ENCODE measurements at places on chromosomes 2 and 18. TPM values are rescaled to one million over a fixed set of nuclear protein-coding genes. Genes with fewer than 3 reads are reported as not detected.

- H3K4me1 ChIP-seq, result no peaks in the 10 kb centered on the region
- H3K27me3 ChIP-seq, result no peaks in the 10 kb centered on the region
- H3K36me3 ChIP-seq, result no peaks in the 10 kb centered on the region
- no peak overlapping the region for H3K27ac ChIP-seq
- H3K4me3 ChIP-seq, result no peak overlapping the region
Measured at GRCh38 chr2:102190430-102191107, 3.7 kb downstream of the IL1RL2 start.

- H3K27ac ChIP-seq, result no peak overlapping the region
- no peaks in the 10 kb centered on the region for H3K27me3 ChIP-seq
- no peaks in the 10 kb centered on the region for H3K4me1 ChIP-seq
- H3K36me3 ChIP-seq, result no peaks in the 10 kb centered on the region
- no peak overlapping the region for H3K4me3 ChIP-seq
Measured at GRCh38 chr18:79583984-79584401, 95.6 kb upstream of the CTDP1 start.

DNA sequence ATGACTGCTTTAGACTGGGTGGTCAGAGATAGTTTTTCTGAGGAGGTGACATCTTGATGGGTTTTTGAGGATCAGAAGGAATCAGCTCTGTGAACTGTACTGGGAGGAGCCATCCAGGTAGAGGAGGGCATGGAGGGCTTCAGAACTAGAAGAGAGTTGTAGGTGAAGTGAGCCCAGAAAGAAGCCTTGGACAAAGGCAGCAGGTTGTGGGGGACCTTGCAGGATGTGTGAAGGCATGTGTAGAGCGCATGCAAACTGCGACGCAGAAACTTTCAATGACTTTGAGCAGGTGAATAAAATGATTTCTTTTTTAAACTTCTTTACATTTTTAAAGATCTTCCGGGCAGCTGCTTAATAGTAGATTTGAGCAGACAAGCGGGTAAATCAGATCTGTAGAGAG is 83.9 kb upstream of the SIX2 start:
- no peak overlapping the region for H3K4me3 ChIP-seq
- no peaks in the 10 kb centered on the region for H3K4me1 ChIP-seq
- H3K36me3 ChIP-seq, result no peaks in the 10 kb centered on the region
- peaks cover 21% of the 10 kb centered on the region for H3K27me3 ChIP-seq

DNA sequence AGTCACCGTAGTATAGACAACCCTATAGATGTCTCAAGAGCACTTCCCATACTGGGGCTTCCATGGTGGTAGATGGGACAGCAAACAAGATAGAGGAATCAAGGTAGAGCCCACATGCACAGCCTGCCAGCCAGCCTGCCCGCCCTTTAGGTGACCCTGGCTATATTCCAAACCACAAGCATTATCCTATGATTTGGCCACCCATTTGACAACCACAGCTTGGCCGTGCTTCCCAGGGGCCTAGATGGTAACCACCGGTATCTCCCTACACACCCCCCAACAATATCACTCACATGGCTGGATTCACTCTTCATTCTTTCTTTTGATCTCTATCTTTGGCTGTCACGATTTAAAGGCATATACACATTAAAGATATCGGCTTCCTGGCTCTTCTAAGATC is 85.3 kb downstream of the CDK15 start:
- H3K4me3 ChIP-seq, result no peak overlapping the region
- H3K36me3 ChIP-seq, result no peaks in the 10 kb centered on the region
- no peak for DNase-seq

- H3K27ac ChIP-seq, result no peak overlapping the region
- no peaks in the 10 kb centered on the region for H3K4me1 ChIP-seq
- H3K27me3 ChIP-seq, result no peaks in the 10 kb centered on the region
- no peaks in the 10 kb centered on the region for H3K36me3 ChIP-seq
- no peak for DNase-seq
Measured at GRCh38 chr2:3266925-3267867, 110.4 kb downstream of the EIPR1 start.

- H3K4me1 ChIP-seq, result no peaks in the 10 kb centered on the region
- no peaks in the 10 kb centered on the region for H3K27me3 ChIP-seq
- H3K36me3 ChIP-seq, result no peaks in the 10 kb centered on the region
- no peak overlapping the region for H3K27ac ChIP-seq
- H3K4me3 ChIP-seq, result no peak overlapping the region
- DNase-seq, result peak; percentile 82
Measured at GRCh38 chr18:71442731-71443141, 1101.4 kb downstream of the CBLN2 start.

DNA sequence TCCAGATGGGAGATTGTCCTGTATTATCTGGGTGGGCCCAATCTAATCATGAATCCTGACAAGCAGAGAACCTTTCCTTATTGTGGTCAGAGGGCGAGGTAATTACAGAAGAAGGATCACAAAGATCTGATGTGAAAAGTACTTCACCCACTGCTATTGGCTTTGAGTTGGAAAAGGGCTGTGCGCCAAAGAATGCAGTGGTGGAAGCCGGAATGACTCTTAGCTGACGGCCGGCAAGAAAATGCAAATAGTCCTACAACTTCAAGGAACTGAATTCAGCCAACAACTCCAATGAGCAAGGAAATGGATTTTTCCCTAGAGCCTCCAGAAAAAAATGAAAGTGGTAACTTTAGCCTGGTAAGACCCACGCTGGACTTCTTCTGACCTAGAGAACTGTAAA is 67.3 kb downstream of the CTNNA2 start:
- H3K27me3 ChIP-seq, result no peaks in the 10 kb centered on the region
- H3K4me3 ChIP-seq, result no peak overlapping the region
- H3K4me1 ChIP-seq, result no peaks in the 10 kb centered on the region
- no peaks in the 10 kb centered on the region for H3K36me3 ChIP-seq
- no peak for DNase-seq

GRCh38 chr2:240310201-240310600 is 125.3 kb upstream of the GPC1 start:
- H3K27ac ChIP-seq, result no peak overlapping the region
- H3K4me1 ChIP-seq, result no peaks in the 10 kb centered on the region
- H3K36me3 ChIP-seq, result no peaks in the 10 kb centered on the region
- no peak overlapping the region for H3K4me3 ChIP-seq
- DNase-seq, result no peak
- H3K27me3 ChIP-seq, result no peaks in the 10 kb centered on the region

DNA sequence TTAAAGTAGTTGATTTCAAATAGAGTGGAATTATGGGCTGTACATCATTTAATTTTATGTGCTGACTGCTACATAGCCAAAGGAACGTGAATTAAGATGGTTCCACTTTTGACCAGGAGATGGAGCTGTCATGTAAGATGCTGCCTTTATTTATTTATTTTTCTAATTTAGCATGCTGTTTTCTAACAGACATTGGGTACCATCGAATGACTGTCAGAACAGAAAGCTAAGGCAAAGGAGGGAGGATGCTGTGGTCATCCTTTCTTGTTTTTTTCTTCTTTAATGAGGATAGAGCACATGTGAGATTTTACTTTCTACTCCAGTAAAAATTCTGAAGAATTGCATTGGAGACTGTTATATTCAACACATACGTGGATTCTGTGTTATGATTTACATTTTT is at the start of gene SCN2A:
TSS of gene SCN2A (plus strand) at position 185 of the 400 bp plus-strand sequence. CDS start 56,410 bp downstream, outside the sequence.
- H3K4me1 ChIP-seq, result no peaks in the 10 kb centered on the region
- DNase-seq, result peak; percentile 67
- no peaks in the 10 kb centered on the region for H3K27me3 ChIP-seq
- no peak within 1 kb of the TSS for H3K27ac ChIP-seq

DNA sequence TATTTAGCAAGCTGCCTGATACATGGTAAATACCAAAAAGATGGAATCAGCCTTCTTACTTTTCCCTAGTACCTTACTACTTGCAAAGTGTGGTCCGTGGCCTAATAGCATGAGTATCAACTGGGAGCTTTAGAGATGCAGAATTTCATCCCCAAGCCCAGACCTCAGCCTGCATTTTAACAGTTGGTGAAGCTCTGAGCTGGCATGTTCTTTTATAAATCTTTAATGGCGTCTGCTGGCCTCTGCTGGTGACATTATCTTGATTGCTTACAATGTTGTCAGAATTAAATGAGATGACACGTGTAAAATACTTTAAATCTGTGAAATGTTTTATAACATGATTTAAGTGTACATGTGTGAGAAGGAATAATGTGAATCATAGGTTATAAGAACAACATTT is 115.1 kb upstream of the NOSTRIN start:
- no peak overlapping the region for H3K27ac ChIP-seq
- no peaks in the 10 kb centered on the region for H3K27me3 ChIP-seq
- no peaks in the 10 kb centered on the region for H3K4me1 ChIP-seq
- peak; percentile 53 for DNase-seq

DNA sequence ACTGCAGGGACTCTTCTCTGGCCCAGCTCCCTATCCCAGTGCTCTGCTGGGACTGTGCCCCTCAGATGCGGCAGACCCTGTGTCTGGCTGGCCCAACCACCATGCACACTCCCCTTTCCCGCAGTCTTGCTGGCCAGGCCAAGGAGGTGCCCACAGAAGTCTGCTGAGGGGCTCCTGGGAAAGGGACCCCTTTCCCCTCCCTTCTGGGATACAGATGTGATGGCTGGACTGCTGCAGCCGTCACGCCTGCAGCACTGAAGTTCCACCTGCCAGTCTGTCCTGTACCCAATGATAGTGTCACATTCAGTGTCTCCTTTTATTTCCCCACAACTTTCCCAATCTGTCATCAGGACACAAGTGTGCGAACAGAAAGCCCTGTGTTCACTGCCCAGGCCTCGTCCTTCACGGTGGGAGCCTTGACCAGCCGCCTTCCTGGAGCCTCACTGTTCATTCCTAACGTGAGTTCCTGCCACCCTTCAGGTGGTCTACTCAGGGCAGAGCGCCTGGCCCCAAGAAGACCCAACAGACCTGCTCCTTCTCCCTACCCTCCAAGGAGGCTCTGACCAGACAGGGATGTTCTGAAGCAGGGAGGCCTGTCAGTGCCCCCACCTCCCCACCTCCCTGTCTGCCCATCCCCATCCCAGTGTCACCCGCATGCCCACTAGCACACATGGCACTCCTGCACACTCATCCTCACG is 47.1 kb downstream of the ANKMY1 start:
- no peaks in the 10 kb centered on the region for H3K4me1 ChIP-seq
- no peak for DNase-seq
- H3K27ac ChIP-seq, result no peak overlapping the region
- H3K27me3 ChIP-seq, result no peaks in the 10 kb centered on the region
- H3K4me3 ChIP-seq, result no peak overlapping the region

DNA sequence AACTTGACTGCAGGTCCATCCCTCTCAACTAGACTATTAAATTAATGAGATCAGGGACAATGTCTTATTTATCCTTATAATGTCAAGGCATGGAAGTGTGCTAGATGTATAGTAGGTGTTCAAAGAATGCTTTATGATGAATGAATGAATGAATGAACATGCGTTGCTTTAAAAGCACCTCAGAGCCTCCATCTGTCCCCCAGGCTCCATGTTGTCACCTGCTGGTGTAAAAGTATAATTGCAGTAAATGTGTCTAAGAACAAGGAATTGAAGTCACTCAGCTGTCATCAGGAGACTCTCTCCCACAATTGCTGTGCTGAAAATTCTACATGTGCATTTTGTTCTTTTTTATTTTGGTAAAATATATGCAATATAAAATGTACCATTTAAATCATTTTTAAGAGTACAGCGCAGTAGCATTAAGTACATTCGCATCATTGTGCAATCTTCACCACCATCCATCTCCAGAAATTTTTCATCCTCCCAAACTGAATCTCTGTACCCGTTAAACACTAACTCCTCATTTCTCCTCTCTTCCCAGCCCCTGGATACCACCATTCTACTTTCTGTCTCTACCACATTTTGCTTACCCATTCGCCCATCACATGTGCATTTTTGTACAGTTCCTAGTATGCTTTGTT is 52.6 kb downstream of the GNAL start:
- H3K4me3 ChIP-seq, result no peak overlapping the region
- peak; percentile 3 for DNase-seq
- no peaks in the 10 kb centered on the region for H3K4me1 ChIP-seq
- H3K27ac ChIP-seq, result no peak overlapping the region
- no peaks in the 10 kb centered on the region for H3K27me3 ChIP-seq
- no peaks in the 10 kb centered on the region for H3K36me3 ChIP-seq

GRCh38 chr2:30139131-30139870 is 7.5 kb upstream of the YPEL5 start:
- H3K27ac ChIP-seq, result no peak overlapping the region
- no peak overlapping the region for H3K4me3 ChIP-seq
- peaks cover 5% of the 10 kb centered on the region for H3K27me3 ChIP-seq

UGT1A3 gene
- not detected for total RNA-seq

HOXD12 gene
- total RNA-seq, result not detected

RESP18 gene
- not detected for total RNA-seq

ITPRIPL1 gene
- total RNA-seq, result 4.6 TPM

NDC80 gene
- 9.7 TPM for total RNA-seq

DUSP19 gene
- total RNA-seq, result 5.1 TPM

SOX11 gene
- total RNA-seq, result 2.1 TPM

USP14 gene
- total RNA-seq, result 21.5 TPM

KCNK3 gene
- 0.26 TPM for total RNA-seq

ANKRD62 gene
- not detected for total RNA-seq

NAGK gene
- 50.4 TPM for total RNA-seq
